Stimulated activated CD4-positive, alpha-beta T cell treated with anti-CD3 and anti-CD28 coated beads, Interleukin-12 subunit alpha, Interleukin-12 subunit beta, amount 100 ng/mL, for 4 hours (primary cell): ENCODE measurements at places on chromosomes 11 and 22.

GRCh38 chr22:17110791-17111550, 10.2 kb downstream of the TMEM121B start:
- DNase-seq = no peak

DNA sequence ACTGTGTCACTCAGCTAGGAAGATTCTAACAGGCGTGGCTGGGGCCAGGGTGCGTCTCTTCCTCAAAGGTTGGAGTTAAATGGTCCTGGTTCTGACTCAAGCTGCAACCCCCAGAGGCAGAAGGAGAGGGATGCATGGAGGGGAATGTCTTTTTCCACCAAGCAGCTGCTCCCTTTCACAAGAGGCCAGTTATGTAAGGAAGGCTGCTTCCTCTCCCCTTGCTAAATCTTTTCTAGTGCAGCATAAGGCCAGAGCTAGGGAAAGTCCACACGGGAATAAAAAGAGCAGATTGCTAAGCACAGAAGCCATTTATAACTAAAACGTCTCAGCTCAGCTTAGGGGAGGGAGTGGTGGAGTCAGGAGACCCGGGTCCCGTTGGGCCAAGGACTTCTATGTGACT, 10.0 kb downstream of the PVALB start:
- DNase-seq = no peak

GRCh38 chr11:35280727-35281126, 138.6 kb downstream of the SLC1A2 start:
- DNase-seq = no peak

DNA sequence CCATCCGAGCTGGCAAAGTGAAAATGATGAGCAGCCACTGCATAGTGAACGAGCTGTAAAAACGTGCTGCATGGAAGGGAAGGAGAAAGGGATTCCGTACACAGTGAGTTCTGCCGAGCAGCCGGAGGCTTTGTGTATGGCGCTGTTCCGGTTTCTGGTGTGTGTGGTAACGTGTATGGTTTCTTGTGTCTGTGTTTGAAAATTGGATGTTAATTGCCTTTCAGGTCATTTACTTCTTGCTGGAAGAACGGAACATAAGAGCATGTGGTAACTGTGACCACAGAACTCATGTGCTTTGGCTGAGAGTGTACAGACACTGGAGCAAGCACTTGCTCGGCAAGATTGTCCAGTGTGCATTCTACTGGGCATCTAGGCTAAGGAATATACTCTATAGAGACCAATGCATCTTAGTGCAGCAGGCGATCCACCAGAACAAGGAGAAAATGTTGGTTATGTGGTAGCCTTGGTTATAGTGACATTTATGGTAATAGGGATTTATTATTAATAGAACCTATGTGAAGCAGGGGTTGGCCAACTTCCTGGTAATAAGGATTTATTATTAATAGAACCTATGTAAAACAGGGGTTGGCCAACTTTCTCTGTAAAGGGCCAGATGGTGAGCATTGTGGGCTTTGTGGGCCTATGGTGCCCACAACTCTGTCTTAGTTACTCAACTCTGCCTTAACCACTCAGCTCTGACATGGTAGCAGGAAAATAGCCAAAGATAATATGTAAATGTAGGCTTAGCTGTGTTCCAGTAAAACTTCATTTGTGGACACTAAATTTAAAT, 49.2 kb downstream of the GRAMD1B start:
- DNase-seq = no peak

DNA sequence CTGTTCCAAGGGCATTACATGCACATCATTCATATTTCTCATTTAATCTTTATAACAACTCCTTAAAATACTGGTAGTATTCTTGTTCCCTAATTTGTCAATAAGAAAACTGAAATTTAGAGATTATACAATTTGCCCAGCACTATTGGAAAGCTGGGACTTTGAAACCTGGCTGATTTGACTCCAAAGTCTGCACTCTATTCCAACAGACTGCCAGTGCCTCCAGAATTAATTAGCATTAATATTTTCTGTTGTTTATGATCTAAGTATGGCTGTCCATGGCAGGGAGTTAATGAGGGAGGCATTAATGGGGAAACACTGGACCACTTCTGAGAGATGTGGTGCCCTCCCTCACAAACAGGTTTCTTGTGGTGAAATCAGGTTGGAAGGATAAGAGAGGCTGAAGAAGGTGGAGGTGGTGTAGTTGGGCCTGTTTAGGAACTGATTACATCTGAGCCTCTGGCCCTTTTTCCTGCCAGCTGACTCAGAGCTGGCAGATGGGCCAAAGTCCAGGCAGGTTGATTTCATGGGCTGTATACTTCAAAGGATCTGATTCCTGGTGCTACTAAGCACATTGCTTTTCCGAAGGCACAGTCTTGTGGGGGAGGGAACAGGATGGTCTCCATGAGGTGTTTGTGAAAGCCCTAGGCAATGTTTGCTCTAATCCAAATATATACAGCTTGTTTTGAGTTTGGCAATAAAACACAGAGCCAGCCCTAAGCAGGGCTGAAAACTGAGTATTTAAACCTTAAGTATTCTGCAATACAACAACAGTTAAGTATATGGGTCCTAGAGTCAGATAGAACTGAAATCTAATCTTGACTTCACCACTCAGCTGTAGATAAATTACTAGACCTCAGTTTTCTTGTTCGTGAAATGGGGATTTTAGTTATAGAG, 21.0 kb upstream of the RAB30 start:
- DNase-seq = no peak

- no peak for DNase-seq
Observed at GRCh38 chr11:130031945-130032344, 29.3 kb upstream of the PRDM10 start.

DNA sequence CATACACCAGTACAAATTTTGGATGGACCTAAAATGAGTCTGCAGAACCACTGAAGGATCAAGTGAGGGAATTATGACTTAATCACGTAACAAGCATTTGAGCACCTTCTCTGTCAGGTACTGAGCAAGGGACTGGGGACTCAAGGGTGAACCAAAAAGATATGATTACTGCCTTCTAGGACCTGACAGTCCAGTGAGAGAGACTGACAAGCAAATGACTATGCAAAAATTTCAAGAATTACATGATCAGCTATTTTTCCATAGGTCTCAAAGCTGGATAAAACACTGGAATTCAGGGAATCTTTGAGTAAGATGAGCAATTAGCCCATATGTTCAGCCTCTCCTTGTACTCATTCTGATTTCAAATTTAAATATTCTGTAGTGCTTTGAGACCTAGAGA, 5.2 kb upstream of the STT3A start:
- DNase-seq = no peak

DNA sequence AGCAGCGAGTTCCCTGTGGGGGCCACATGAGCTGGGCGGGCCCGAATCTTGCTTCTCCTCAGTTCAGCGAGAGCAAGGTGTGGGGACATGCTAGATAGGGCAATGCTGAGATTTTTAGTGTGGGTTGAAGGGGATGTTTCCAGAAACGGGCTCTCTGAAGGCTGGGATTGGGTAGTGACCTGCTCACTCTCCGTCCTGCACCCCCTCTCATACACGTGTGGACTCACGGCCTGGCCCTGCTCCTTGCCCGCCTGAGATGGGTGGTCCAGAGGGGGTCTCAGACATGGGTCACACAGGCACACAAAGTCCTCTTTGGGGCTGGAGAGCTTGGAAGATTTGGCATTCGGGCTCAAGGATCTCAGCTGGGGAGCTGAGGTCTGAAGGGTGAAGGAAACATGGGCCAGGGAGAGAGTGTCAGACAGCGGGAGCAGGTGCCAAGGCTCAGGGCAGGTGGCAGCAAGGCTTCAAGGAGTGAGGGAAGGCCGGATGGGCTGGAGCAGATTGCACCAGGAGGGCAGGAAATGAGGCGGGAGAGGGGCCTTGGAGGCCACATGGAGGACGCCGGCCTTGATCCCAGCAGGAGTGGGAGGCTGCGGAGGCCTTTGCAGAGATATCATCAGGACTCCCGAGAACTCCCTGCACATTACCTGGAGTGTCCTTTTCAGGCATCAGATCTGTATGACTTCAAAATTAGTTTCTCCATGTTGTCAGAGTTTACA, 74.1 kb downstream of the PARVB start:
- no peak for DNase-seq

GRCh38 chr22:32206774-32207758, 2.2 kb upstream of the RFPL2 start:
- no peak for DNase-seq

GRCh38 chr22:38681582-38682335, at the start of gene TOMM22:
TSS of gene TOMM22 (plus strand) at chr22:38681957. CDS start at chr22:38681979, 22 bp downstream.
- peak; percentile 78 for DNase-seq

DNA sequence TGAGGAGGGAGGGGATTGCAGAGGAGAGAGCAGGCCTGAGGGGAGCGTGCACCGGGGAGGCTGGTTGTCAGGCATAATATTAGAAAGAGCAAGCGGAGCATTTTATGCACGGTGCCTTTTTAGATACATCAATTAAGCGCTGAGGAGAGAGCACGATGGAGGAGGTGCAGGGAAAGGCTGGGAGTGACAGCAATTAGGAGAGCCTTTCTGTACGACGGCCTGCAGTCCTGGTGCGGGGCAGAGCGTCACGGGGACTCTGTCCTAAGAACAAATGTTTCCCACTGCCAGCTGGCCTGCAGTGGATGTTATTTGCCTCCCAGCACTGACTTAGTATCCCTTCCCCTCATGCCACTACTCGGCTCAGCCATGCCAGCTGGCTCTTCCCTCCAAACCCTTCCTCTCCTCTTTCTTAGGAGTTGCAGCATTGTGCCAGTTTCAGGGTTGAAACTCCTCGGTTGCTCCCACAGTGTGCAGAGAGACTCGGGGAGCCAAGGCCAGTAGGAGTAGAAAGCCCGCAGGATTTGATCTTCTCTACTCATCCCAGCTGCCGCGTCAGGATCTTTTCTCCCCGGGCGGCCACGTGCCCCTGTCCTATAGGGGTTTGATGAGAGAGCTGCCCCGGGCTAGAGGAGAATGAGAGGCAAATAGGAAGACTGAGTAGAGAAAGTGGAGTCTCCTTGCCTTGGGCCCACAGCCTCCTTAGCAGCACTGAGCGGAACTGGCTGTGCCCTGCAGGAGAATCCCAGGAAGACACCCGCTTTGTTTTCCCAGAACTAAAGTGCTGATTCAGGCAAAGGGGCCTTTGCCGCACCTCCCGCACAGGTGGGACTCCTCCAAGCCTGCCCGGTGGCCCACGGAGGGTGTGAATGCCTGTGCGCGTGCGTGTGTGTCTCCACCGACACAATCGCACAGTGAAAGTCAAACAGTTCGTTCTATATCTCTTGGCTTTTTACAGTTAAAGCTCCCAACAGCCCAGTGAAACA, 875.3 kb downstream of the NTM start:
- DNase-seq = no peak

GRCh38 chr11:87116185-87116584, 78.5 kb downstream of the TMEM135 start:
- DNase-seq = no peak

GRCh38 chr22:38415561-38416321, 39.3 kb downstream of the KCNJ4 start:
- no peak for DNase-seq

- no peak for DNase-seq
Observed at GRCh38 chr22:25199731-25200520, at the start of gene CRYBB3. TSS of gene CRYBB3 (plus strand) at chr22:25199858. CDS start at chr22:25201397, 1,539 bp downstream.

GRCh38 chr11:17738151-17738973, 3.8 kb downstream of the KCNC1 start:
- no peak for DNase-seq

- peak; percentile 69 for DNase-seq
Observed at GRCh38 chr22:44684506-44685383, 17.3 kb upstream of the PRR5 start.

DNA sequence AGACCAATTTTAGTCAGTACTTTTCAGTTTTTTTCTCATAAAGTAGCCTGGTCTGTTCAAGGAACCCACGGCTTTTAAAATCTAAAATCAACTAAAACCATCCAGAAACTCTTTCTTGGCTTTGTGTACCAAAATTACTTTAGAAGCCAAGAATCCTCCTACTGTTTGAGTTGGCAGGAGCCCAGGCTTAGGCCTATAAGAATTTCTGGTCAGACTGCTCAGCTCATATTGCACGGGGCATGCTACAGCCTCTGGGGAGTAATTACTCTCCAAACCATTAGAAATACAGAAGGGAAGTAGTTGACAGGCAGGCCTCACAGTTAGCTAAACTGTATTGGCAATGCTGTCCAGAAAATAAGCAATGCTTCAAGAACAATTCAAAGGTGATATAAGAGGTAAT, 1862.9 kb upstream of the RAG2 start:
- DNase-seq = no peak

DNA sequence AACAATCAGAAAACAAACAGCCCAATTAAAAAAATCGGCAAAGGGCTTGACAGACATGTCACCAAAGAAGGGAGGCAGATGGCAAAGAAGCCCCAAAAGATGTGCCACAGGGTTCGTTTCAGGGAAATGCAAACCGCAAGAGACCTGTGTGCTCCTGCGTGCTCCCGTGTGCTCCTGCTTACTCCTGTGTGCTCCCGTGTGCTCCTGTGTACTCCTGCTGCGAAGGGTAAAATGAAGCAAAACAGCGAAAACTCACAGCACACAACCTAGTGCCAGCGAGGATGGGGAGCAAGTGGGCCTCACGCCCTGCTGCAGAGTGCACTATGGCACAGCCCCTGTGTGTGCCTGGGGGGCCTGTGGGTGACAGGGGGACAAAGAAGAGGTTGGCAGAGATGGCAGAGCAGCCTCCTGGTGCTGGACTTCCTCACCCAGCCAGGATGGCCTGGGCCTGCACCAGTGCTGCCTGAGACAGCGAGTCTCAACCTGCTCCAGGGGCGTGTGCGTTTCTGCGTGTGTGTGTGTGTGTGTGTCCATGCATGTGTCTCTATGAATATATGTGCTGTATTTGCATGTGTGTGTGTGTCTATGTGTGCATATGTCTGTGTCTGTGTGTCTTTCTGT, 14.0 kb downstream of the ASCL2 start:
- no peak for DNase-seq

- DNase-seq = no peak
Observed at GRCh38 chr11:92457250-92457649, 232.6 kb downstream of the FAT3 start.

DNA sequence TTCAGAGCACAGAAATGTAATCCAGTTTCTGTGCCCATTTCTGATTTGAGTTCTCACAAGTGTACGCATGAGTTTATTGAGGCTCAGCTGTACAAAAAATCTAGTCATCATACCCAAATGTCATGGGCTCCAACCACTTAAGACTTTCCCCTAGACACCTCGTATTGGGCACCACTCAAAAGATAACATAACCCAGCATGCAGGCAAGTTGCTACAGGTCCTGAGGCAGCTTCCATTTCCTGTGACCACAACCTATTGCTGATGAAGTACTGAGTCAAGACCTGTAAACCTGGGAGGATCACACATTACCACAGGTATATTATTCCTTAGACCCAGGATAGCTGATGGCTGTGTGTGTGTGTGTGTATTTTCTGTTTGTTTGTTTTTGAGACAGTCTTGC, 95.2 kb downstream of the MRTFA start:
- no peak for DNase-seq

DNA sequence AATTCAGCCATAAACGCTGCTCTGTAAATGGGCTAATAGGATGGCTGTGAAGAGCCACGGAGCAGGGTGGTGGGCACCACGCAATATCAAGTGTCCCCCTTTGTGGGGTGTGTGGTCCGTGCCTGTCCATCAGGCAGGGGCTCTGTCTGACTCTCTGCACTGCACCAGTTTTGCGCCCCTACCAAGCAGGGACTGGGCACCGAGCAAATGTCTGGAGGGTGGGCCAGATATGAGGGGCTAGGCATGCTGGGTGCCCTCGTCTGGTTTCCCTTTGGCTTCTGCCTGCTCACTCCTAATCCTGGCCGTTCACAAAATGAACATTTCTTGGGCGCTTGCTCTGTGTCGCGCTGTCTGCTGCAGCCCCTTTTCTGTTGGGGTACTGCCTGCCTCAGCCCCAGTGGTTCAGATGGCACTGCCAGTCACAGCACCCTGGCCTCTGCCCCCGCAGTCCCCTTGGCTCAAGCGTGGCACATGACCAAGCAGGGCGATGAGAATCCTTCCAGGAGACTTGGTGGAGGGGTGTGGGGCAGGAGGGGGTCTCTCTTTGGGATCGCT, 37.1 kb upstream of the CELSR1 start:
- no peak for DNase-seq
